ENCODE measurements at places on chromosomes 1 and 21. TPM values are rescaled to one million over a fixed set of nuclear protein-coding genes. Genes with fewer than 3 reads are reported as not detected.
A peak's percentile ranks its signal among the peaks of the same experiment; 100 is the strongest.

The SERINC2 gene
- 10.4 TPM for total RNA-seq

DNA sequence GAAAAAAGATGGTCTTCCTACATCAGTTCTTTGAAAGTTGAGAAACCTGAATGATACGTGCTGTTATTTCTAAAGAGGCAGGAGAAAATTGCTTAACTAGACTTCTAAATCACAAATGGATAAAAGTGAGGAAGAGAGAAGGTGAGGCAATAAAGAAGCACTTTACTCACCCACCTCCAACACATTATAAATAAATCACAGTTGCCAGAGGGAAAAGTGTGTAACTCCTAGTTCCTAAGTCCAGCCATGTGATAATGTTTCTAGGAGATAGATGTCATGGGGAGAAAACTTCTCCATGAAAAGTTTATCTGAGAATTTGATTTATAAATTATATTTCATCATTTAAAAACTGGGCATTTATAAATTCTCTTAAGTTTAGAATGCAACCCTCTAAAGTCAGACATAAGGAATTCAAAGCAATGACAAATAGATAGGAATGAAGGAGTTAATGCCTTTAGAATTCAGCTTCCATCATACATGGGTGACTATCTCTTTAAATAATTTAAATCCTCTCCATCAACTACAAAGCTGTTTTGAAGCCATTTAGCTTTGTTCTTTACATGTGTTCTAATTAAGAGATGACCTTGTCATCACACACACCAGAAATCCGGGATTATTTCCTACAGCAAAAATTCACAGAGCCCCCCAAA is 60.0 kb downstream of the NRIP1 start:
- DNase-seq = no peak

DNA sequence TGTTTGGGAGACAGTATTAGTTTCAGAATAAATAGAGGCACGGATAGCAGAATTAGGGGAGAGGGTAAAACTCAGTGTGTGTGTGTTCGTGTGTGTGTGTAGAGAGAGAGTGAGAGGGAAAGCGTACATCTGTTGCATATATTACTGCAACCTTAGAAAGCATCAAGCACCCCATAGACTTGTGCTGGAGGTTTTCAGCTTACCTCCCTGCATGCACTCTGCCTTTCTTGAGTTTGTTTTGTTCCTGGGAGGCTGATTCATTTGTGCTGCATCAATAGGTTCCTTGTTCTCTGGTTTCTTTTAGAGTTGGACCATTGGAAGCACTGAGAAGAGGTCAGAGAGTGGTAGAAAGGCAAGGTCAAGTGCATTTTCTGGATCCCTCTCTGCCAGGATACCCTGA is 104.4 kb upstream of the KCNK1 start:
- DNase-seq = no peak

GRCh38 chr1:51839094-51839493 is 39.4 kb downstream of the NRDC start:
- no peak for DNase-seq

- no peak for DNase-seq
Measured at GRCh38 chr1:201649761-201650622, 111.1 kb downstream of the NAV1 start.

The OR2T35 gene
- total RNA-seq = not detected

GRCh38 chr1:205260948-205261732 is 33.4 kb downstream of the TMCC2 start:
- no peak for DNase-seq

- DNase-seq = no peak
Measured at GRCh38 chr1:47998396-47998990, 1.3 kb upstream of the TRABD2B start.

DNA sequence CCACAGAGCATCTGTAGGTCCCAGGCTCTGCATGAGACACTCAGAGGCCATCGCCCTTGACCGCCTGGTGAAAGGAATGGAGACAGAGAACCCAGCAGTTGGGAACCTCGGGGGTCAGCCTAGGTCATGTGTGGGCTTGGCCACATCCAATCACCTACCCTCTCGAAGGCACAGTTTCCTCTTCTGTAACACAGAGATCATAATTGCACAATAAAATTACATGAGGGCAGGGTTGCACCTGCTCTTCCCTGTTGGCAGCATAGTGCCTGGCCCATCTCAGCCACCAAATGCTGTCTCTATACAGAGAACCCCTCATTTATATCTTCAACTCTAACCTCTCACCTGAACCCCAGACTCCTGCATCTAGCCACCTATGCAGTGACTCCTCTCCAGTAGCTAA is 418.1 kb upstream of the VAMP3 start:
- DNase-seq = no peak

The CHAF1B gene
- 16.6 TPM for total RNA-seq

The ECM1 gene
- 22.7 TPM for total RNA-seq

The OLIG2 gene
- total RNA-seq = not detected

DNA sequence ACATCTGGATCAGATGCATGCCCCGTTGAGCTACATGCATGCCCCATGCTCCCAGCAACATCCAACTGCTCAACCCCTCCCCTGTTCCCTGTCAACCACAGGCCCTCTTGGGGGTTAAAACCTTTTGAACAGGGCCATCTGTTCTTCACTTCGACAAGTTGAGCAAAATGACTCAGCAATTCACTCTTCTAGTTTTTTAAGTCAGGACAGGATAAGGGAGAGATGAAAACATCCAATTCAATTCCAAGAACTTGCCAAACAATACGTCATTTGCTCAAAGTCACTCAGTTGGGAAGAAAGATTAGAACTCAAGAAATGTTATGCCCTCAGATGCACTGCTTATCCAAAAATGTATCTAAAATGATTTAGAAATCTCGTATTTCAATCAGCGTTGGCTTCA is 46.1 kb upstream of the MTF2 start:
- DNase-seq = no peak

The C1orf115 gene
- total RNA-seq = 2.5 TPM

GRCh38 chr1:88935522-88936222 is 44.3 kb upstream of the GTF2B start:
- DNase-seq = peak; percentile 33

- DNase-seq = no peak
Measured at GRCh38 chr1:117820096-117820495, 109.3 kb downstream of the GDAP2 start.

DNA sequence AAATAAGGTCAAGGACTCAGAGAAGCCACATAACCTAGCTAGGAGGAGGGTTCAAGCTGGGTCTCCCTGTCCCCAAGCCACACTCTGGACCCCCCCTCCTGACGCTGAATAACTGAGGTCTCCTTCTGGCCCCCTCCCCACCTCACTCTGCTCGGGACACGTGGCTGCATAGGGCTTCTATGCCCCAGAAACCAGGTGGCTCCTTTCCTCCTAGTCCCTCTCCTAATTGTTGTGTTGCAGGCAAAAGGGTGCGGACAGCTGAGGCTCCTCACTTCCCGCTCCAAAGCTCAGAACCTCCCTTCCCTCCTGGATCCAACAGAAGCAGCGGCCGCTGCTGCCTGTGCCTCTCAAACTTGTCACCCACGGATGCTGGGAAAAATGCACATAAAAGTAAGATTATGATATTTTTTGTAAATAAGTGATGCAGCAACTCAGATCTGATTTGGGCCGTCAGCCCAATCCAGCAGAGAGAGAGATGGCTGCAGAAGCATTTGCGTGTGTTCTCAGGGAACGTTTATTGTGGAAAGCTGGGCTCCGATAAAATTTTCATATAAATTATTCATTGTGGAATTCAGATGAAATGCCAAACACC is 40.8 kb upstream of the C1orf174 start:
- no peak for DNase-seq

DNA sequence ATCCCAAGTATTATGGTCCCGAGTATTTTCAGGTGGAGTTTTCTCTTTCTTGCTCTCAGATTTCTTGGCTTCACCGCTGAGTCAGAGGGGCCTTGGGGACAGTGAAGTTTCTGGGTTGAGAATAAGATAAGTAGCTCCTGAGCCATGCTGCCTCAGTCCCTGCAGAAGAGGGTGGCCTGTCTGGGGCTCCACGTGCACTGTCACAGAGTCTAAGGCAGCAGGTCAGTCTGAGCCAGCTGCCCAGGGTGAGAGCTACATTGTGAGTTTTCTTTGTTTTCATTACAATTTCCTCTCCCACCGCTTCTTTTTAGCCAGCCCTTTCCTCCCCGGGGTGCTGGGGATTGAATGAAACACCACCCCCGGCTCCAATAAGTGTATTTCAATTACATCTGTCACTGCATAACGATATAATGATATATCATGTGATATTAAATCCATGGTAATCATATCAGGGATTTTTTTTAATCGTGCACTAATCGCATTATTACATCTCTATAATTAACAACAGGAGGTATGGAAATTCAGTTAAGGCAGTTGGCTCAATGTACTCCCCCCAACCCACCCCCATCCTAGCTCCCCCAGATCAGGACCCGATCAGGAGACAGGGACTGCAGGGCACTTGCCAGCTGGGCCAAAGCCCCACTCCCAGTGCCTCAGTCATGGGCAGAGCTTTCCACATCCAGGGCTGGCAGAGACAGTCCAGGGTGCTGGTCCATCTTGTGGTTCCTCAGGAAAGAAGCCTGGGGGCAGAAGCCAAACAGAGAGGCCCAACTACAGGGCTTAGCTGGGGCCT is 43.7 kb downstream of the DMAP1 start:
- no peak for DNase-seq

DNA sequence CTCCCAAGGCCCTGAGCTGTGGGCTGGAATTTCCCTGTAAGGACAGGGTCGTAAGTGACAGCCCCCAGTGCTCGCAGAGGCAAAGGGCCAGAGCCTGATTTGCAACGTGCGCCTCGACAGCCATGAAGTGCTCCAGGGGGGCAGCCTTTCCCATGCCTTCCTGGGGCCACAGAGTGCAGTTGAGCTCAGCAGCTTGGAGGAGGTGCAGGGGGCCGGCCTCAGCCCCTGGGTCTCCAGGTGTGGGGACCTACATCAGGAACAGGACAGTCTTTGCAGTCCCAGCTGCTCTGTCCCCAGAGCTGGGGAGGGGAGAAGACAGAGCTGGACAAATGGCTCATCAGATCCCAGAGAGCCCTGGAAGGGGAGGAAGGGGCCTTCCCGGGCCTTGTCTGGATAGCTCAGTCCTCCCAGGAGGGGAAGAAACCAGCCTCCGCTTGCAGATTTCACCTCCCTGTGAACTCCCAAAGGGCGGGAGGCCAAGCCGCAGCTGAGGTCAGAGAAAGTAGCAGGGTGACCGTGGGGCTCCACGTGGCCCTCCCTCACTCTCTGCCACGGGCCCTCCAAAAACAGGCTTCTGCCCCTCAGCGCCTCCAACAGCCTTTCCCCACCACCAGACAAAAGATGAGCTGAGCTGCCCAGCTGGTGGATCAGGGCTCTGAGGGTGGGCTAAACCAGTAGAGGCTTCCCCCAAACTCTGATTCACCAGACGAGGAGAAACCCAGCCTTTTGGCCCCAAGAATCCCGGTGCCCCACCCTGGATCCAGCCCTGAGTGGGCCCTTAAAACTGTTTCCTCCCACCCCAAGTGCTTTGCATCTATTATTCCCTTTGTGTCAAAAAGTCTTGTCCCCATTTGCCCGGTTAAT is 76.5 kb downstream of the DHRS3 start:
- DNase-seq = no peak

DNA sequence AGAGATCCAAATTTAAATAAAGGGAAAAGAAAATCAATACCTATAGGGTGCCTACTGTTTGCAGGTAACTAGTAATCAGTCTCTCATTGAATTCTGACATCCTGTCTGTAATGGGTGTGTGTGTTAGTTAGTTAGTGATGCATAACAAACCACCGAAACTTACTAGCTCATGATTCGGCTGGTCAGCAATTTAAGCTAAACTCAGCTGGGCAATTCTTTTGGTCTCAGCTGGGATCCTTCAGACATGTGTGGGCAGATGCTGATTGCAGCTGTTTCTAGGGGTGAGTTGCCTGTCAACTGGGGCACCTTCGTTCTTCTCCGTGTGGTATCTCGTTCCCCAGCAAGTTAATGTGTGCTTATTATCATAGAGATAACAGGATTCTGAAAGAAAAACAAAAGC is 40.2 kb upstream of the ZNF124 start:
- no peak for DNase-seq

DNA sequence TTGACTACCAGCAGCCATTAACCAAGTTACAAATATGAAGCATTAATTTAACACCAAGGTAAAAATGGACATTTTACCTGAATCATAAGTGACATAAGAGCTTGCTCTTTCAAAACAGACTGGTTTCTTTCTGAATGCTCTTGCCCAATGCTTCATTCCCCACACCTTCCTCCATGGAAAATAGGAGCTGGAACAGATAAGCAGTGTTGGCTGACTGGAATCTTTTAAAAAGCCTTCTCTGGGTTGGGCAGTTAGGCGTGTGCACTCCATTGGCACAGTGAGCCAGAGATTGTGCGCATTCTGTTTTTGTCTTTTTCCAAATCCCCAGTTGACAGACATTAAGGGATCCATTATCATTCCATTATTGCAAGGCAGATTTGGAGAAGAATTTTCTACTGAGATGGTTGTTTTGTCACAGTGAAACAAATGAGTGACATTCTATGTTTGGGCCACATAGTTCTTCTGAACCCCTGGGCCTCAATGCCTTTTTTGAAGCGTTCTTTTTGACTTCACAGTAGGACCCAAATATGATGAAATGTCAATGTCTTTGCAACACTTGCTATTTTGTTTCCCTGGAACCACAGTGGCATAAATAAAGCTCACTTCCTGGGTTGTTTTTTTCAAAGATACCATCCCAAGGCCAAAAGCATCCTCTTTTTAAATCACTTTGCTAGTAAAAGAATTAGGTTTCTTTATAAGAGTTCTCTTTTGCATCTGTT is 32.3 kb downstream of the LRRC8B start:
- no peak for DNase-seq

- no peak for DNase-seq
Measured at GRCh38 chr1:161722406-161722805, 1.1 kb downstream of the FCRLB start.

GRCh38 chr1:93221913-93222312 is 41.4 kb downstream of the CCDC18 start:
- no peak for DNase-seq

DNA sequence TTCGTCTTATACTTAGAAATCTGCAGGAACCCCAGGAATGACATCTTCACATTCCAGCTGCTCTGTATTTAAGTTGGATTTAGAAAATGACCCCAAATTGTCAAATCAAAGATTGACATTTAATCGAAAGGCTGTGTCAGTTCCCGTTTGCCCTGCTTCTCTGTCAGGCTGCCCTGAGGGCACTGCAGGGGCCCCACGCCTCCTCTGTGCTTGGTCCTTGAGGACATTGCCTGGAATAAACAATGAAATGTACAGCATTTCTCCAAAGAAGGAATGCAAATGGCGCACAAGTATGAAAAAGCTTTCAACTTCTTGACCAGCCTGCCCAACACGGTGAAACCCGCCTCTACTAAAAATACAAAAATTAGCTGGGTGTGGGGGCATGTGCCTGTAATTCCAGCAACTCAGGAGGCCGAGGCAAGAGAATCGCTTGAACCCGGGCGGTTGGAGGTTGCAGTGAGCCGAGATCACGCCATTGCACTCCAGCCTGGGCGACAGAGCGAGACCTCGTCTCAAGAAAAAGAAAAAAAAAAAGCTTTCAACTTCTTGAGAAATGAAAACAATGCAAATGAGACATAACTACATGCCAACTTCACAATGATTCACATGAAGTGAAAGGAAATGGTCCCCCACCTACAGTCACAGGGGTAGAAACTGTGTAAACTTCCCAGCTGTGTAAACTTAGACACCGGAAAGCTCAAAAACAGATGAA is 3.0 kb downstream of the TMPRSS3 start:
- no peak for DNase-seq

The PAX7 gene
- total RNA-seq = not detected

Measured in SJSA1 (cell line).